ENCODE measurements at places on chromosomes 3 and 15.

- no peak for DNase-seq
Measured at GRCh38 chr3:77563012-77563411, 523.1 kb downstream of the ROBO2 start.

DNA sequence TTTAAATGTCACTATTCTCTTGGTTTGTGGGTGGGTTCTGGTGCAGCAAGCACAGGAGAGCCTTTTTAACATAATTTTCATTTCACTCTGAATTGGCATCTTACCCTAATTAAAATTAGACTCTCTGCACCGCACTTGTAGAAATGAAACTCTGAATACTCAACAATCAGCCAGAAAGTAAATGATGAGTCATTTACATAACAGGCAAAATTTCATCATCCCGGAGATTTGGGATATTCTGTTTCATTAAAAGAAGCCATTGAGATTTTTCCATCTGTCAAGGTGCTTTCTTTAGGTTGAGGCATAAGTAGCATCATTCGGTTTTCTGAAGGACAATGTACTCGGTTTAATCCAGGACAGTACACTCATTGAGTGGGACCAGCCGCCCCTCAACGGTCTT lies 111.0 kb downstream of the RFTN1 start:
- no peak for DNase-seq

DNA sequence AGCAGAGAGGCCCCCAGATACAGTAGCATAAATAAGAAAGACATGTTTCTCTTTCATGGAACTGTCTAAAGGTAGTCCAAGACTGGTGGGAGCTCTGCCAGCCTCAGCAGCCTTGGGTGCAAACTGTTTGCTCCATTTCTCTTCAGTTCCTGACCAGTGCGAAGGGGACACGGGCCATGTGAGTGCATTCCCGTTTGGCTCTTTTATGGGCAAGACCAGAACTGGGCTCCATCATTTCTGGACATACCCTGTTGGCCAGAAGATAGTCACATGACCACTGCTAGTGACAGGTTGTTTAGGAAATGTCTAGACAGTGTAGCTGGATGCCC lies 45.5 kb downstream of the CHCHD6 start:
- DNase-seq: no peak

DNA sequence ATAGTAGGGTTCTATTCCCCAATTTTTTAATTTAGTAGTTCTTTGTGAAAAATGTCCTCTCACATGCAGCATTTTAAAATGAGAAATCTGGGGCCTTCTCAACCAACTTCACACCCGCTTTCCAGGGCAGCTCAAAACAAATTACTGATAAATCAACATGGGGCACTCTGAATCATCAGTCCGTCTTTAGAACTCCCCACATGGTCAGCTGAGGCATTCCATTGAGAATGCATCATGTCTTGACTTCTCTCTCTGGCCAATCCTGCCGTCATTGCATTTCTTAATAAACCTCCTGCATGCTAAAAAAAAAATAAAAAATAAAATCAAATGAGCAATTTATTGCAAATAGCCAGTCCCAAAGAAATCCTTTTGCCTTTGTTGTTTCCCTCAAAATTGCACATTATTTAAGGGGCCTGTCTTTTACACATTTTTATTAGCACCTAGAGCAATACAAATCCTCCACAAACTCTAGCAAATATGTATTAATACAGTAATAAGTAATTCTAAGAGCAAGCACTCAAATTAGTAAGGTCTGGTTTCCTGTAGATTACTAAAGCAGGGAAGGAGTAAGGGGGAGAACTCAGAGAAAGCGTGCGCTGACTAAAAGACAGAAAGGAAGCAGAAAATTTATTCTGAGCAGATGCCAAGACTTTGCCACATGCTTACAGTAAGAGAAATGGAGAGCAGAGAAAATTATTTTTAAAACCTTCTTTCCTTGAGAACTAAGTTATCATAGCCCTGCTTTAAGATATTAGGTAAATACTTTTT lies 175.7 kb downstream of the TNIK start:
- no peak for DNase-seq

DNA sequence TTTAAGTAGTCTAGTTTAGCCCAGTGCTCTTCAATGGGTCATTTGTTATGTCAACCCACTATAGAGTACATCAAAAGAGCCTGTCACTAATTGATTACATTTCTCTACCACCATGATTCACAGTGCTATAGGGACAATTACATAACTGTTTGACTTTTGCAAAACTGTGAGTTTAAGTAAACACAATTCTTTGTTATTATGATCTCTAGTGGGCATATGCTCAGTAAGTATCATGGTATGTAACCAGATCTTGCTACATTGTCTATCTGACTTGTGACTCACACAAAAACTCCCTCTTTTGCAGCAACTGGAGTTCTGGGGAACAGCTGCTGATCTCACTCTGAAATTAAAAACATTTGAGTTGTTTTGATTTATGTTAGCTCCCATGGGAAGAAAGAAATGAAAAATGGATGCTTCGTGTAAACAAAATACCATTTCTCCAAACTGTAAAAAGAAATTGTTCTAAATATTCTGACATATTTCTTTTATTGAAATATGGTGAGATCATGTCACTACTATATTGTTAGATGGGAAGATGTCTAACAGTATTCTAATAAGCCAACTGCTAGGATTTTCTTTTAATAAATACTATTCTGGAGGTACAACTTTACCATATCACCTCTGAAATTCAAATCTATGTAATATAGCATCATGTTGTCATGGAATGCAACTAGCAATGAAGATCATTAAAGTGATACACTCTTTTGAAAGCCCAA lies 470.4 kb downstream of the ROBO1 start:
- no peak for DNase-seq

DNA sequence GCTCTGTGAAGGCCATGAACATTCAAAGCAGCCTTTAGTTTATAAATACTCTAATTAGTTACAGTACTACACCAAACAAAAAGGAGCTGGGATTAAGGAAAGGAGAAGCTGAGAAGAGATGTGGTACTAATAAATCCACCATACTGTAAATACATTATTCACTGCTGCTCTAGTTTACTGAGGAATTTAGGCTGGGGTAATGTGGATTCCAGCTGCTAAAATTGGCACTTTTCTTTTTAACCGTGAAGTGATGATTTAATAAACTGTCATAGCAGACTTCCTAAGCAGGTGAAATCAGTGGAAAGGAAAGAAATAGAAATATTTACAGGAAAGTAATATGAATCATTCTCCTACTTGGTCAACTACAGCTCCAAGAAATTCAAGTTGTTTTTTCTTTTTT lies 88.7 kb downstream of the TFG start:
- DNase-seq: no peak

DNA sequence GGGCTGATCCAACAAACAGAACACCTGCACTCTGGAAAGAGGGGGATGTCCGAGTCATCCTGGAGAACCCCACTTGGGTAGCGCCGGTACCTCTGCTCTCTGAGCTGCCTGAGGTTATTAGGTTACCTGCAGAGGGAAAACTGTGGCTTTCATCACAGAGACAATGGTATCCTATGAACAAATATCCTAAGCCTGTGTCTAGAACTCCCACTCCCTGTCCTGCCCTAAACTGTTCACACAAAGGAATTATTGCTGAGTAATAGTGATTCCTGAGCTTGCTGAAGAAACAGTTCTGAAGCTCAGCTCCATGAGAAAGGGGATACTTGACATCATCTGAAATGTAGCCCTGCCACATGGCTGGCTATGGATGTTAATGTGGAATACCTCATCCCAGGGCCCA lies 31.9 kb upstream of the WNT5A start:
- no peak for DNase-seq

DNA sequence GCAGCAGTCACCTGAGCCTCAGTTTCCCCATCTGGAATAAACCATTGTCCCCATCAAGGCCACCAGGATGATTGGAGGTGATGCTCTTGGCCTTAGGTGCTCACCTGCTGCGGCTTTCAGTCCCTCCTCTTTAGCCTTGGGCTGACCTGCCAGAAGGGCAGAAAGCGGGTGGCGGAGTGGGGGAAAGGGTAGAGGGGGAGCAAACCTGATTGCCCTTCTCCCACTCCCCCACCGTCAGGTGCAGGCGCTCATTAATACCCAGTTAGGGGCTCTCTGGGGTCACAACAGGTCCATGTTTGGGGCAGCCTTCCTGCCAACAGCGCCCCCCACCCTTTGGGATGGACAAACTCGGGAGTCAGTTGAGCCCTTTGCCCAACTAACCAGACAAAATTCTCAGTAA lies 50.5 kb downstream of the GRIP2 start:
- DNase-seq: no peak

DNA sequence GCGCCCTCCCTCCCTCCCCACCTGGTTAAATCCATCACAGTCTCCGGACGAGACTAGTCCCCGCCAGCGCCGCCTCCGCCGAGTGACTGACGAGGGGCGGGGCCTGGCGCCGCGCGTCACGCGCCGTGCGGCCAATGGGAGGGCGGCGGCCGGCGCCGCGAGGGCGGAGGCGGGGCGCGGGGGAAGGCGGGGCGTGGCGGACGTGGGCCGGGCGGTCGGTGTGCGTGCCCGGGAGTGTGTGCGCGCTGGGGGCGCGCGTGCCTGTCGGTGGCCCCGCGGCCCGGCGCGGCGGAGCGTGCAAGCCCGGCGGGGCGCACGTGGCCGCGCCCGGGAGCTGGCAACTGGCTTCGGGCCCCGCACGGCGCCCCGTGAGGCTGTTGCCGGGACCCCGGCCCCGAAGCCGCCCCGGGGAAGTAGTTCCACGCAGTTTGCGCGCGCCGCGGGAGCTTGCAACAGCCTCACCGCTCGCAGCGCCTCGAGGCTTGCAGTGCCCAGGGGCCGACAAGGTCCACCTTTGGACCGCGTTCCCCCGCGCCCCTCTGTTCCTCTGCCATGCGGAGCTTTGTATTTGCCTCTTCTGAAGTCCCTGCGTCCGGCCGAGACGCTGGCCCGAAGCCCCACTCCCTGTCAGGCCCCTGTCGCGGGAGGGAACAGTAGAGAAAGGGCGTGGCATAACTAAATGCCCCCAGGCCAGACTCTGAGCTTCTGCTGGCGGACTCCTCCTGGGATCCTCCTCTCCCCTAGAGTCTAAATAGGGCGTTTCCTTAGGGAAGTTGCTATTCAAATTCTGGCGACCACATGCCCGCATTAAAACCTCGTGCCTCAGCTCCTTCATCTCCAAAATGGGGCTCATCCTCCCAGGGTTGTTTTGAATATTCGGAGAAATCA lies 400.9 kb downstream of the SHQ1 start:
- DNase-seq: peak; percentile 93

DNA sequence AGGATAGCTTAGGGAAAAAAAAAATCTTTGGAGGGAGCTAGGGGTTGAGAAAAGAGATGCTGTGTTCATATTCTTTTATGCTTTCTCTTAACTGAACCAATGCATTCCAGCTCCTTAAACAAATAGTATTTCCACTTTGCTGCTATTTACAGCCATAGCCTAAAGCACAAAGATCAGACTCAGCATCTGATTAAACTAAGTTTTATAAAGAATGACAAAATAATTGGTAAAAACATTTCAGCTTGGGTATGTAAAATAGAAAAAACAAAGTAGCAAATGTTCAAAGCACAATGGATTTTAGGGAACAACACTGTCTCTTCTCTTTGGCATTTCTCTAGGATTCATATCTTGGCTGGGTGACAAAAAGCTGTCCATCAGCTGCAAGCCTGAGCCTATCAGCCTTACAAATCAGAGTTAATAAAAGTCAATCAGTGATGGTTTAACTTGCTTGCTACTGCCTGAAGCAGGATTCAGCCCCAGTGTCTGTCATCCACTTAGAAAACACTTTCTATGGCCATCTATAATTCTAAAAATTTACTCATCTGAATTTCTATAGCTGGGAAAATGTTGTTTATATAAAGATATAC lies 232.1 kb upstream of the CDIN1 start:
- no peak for DNase-seq

DNA sequence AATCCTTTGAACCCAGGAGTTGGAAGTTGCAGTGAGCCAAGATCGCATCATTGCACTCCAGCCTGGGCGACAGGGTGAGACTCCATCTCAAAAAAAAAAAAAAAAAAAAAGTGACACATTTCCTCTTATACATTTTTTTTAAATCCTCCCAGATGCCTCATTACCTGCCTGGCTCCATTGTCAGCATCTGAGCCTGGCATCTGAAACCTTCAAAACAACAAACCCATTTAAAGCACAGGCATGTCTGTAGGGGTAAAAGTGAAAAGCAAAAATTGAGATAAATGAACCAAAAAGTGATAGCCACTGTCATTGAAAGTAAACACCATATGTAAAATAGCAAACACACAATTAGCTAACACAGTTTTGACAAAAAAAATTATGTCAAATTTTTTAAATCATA lies 38.6 kb downstream of the OSBPL10 start:
- no peak for DNase-seq

- no peak for DNase-seq
Measured at GRCh38 chr15:90838139-90838538, 30.2 kb upstream of the FURIN start.

GRCh38 chr15:76310475-76311099 lies 682 bp downstream of the ETFA start:
- no peak for DNase-seq

DNA sequence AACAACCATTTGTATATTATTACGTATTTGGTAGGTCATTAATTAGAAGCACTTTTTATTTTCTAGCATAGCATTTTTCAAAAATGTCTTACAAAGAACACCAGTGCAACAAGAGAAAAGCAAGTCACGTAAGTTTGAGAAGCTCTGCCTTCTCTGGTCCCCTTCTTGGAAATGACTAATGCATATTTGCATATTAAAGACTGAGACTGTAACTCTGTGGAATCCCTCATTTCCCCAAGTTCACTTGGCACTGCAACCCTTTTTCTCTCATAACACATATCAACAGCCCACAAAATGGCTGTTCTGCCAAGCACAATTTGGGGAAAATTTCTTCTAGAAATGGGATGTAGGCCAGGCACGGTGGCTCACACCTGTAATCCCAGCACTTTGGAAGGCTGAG lies 176.3 kb downstream of the ERC2 start:
- DNase-seq: no peak

DNA sequence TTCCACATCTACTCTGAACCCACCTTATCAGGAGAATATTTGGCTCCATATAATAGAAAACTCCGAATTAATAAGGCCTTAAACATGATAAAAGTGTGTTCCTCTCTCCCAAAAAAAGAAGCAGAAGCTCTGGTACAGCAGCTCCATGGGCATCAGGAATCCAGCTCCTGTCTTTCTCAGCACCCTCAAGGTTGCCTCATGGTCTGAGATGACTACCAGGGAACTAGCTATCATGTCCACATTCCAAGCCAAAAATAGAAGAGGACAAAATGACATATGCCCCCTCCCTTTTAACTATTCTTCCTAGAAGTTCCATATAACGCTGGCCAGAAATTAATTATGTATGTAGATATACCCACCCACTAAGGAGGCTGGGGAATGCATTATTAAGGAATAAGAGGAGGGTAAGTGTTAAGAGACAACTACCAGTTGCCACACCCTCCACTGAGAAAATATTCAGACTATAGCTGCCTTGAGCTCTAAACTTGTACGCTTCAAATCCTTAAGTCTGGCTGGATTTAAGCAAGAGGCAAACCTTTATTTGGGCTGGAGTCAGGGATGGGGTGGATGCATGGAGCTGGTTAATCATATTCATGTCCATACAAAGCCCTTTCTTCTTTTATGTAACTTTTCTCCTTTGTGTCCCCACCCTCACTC lies 35.8 kb upstream of the CTDSPL start:
- DNase-seq: no peak

Measured in progenitor cell of endocrine pancreas (in vitro differentiated cells).